ENCODE measurements at places on chromosomes 16 and 17. TPM values are rescaled to one million over a fixed set of nuclear protein-coding genes. Genes with fewer than 3 reads are reported as not detected.

OR3A1 gene
- not detected for total RNA-seq

DNA sequence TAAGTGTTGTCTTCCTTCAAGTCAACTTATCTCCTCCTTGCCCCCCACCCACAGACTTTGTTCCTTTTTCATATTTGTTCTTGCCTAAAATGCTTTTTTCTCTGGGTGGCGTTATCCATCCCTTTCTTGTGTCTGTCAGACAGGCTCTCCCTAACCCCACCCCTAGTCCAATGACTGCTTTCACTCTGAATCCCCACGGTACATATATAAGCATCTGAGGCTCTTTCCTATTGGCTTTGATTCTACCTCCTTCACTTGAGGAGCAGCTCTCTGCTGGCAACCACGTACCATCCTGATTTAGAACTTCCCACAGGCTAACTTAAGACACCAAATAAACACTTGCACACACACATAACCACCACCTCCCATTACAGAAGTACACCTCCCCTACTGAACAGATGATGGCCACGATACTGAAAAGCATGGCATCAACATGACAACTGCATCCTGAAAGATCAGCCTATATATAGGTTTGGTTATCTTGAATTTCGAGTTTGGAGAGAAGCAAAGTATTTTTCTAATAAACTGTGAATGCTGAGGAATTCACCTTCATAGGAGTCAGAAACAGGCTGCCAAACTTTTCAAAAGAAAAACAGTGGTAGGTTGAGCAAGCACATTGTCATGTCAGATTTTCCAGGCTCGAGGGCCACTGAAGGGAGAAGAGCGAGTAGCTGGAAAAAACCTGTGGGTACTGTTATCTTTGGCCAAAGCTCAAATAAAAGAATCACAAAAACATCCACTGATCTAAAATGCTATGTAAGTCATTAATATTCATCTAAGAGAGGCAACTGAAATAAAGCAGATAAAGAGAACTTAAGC, 24.3 kb downstream of the STAT3 start:
- DNase-seq, result no peak

GRCh38 chr16:46620266-46621005, 743 bp downstream of the SHCBP1 start:
- no peak for DNase-seq

DNA sequence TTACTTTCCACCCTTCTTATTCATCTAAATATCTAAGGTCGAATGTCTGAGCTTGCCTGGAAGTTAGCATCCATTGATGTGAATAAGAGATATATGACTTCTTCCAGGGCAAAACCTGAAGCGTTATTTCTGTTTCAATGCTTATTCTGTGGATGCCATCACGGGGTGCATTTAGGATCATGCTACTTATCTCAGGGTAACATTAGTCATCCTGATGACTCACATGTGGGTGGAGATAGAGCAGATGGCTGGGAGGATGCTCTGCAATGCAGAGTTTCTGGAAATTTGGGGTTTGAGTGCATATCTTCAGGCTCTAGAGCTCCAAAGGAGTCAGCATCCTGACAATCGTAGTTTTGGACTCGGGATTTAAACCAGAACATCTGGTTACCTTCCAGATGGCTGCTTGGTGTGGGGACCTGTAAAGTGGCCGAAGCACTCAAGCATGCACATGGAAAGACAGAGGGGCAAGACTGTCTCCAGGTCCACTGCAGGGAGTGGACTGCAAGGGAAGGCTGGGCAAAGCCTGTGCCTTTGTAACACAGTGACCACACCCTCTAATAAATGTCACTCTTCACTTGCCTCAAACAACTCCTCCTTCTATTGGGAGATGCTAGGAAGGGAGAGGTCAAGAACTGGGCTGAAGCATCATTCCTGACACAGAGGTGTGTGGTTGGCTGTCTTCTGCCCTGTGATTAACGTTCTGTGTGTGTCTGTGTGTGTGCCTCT, 175.2 kb upstream of the SALL1 start:
- no peak for DNase-seq

DNA sequence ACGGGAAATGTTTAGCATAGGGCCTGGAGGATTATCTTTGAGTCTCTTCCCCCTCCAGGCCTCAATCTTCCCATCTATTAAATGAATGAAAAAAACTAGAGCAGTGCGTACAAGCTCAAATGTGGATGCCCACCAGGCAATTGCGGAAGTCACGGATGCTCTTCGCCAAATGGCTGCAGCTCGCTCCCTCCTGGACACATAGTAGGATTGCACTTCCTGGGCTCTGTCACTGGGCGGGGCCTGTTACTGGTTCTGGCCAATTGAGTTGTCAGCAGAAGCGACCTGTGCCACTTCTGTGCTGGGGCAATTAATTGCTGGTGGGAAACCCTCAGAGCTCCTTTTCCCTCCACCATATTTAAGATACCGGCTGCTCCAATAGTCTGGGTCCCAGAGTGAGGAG, 168.2 kb upstream of the IRX6 start:
- DNase-seq, result no peak
